Stimulated activated CD8-positive, alpha-beta memory T cell treated with anti-CD3 and anti-CD28 coated beads, Interleukin-7, amount 100 ng/mL, for 24 hours (primary cell): ENCODE measurements at places on chromosomes 6 and 20.

- DNase-seq: no peak
Measured at GRCh38 chr6:45822246-45822812, 193.3 kb downstream of the CLIC5 start.

DNA sequence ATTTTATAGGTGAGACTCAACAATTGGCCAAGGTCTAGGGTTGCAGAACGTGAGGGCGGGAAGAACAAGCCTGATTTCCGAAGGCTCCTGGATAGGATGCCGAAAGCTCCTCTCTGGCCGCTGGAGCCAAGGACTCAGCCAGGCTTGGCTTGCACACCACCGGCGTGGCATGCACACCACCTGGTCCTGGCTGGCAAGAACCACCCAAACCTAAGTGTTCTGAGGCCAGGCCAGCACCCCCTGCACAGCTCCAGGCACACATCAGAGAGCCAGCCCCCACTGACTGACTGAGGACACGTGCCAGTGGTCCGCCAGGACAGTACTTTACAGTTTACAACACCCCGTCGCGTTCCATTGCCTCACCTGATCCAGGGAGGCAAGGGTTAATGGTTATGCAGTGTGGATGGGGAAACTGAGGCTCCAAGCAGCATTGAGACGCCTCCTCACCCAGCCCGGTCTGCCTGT, 414 bp downstream of the TGM2 start:
- DNase-seq: no peak

GRCh38 chr20:62156592-62157386, 13.2 kb downstream of the SS18L1 start:
- DNase-seq: peak; percentile 53

- DNase-seq: no peak
Measured at GRCh38 chr20:60851826-60852704, 400.0 kb upstream of the CDH4 start.

- no peak for DNase-seq
Measured at GRCh38 chr6:14134211-14134910, 16.8 kb downstream of the CD83 start.

DNA sequence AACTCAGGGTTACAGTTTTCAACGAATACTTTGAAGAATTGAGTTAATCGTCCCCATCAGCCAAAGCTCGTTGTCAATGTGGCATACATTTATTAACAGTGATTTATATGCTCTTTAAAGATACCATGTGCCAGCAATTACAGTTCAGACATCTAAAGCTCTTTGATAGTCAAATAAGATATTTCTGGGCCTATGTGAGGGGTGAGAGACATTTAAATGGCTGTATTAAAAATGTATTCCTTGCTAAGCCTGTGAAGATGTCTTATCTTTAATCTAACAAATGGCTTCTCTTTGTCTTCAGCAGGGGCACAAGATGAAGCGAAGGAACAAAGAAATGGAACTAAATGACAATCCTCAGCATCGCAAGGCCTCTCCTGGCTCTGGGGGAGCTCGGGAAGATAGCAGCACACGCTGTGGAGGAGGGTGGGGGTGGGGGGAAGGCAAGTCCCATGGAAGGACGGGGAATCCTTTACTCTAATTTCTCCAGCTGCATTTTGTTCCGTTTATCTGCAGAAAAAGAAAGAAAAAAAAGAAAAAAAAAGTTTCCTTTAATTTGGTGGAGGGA, 523.6 kb downstream of the KIF16B start:
- no peak for DNase-seq

DNA sequence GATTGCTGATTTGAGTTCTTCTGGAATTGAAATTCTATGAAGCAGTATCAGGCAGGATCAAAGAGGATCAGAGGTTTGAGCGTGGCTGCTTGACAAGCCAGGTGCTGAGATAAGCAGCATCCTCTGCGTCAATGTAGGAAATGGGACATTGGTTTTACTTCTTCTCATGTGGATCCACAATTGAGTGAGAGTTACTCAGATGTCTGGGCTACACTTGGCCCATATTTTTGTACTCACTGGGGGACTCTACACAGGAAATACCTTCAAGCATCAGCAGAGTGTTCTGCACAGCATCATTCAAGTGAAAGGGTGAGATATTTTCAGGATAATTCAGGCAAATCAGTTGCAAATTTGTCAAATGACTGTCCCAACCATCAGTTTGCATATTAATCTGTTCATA, 613.9 kb upstream of the ARID1B start:
- DNase-seq: no peak

DNA sequence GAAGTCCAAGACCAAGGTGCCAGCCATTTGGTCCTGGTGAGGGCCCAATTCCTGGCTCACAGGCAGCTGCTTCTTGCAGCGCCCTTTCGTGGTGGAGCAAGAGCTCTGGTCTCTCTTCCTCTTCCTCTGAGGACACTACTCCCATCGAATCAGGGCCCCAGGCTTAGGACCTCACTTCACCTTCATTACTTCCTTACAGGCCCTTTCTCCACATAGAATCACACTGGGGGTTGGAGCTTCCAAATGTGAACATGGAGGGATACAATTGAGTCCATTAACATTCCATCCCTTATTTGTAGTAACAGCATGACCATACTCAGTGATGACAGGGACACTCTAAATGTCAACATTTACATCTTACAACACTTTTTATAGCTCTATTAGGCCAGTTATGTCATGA, 2.3 kb downstream of the RAMACL start:
- no peak for DNase-seq

- DNase-seq: no peak
Measured at GRCh38 chr20:54063580-54063979, 6.8 kb downstream of the BCAS1 start.

DNA sequence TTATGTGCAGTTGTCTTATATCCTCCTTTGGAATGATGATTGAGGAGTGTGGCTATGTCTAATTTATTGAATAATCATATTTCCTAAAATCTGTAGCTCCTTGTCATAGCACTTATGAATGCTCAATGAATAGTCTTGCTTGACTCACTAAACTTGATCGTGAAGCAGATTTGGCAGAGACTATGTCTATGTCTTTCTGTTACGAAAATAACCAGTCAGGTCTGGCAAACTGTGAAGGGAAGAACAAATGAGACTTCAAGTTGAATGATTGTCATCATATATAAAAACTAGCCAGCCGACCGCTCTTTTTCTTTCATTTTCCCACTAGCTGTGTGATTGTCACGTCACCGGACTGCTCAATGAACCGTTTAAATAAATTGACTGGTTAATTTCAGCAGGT, 1303.9 kb upstream of the GJE1 start:
- DNase-seq: no peak

DNA sequence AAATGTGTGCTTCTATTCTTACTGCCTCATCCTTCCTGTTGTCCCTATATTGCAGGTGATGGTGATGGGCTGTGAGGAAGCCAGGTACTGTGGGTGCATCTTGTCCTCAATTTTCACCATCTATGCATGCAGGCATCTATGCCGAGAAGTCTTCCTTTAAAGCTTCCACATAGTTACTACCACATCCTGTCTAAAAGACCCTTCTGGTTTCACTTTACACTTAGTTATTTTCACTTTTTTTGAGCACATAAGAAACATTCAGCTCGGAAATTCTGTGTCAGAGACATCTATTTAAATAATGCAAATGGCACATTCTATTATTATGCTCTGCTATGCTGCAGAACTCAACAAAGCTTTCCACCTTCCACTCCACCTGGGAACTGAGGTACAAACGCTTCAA, 28.2 kb upstream of the FABP7 start:
- no peak for DNase-seq

DNA sequence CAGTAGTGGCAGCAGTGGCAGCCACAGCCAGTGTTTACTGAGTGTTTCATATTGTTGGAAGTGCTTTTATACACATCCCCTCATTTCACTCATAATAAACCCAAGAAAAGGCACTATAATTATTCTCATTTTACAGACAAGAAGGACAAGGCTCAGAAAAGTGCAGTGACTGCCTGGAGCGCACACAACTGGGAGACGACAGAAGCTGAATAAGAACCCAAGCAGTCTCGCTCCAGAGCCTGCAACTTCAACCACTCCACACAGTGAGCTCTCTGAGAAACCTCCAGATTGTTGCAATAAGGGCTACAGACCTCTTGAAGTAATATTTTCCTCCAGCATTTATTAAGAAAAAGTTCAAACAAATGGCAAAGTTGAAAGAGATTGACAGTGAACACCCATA, 76.9 kb downstream of the PLCG1 start:
- no peak for DNase-seq

- no peak for DNase-seq
Measured at GRCh38 chr6:13413900-13414555, 73.4 kb downstream of the GFOD1 start.

DNA sequence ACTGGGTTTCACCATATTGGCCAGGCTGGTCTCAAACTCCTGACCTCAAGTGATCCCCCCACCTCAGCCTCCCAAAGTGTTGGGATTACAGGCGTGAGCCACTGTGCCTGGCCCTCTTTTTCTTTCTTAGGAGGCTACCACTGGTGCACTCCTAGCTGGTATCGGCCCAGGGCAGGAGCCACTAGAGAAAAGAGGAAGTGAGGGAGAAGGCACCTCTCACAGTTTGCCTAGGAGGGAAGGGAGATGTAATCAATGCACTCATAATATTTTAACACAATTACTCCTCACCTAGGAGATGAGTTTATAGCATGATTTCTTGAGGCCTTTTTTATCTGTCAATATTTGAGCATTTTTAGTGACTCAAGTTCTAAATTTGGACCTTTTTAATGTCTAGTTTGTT, 189.0 kb upstream of the SOX4 start:
- no peak for DNase-seq

- no peak for DNase-seq
Measured at GRCh38 chr6:92790381-92790780, 629.0 kb downstream of the EPHA7 start.

GRCh38 chr6:134503585-134504281, 185.8 kb upstream of the SGK1 start:
- no peak for DNase-seq

DNA sequence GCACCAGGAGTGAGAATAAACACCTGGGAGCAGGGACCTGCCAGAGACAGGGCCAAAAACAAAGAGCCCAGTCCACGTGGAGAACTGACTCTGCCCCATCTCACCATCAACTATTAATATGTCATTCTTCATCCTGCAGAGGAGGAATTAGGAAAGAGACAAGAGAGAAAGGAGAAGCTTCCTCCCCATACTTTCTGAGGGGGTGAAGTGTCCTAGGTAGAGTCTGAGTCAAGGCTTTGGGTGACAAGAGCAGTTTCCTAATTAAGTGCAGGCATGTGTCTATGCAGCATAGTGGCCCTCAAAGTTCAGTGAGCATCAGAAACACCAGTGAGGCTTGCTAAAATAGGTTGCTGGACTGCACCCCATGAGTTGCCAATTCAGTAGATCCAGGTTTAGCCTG, 40.7 kb upstream of the BMP2 start:
- no peak for DNase-seq

- no peak for DNase-seq
Measured at GRCh38 chr6:135261872-135262725, 81.0 kb downstream of the MYB start.

- no peak for DNase-seq
Measured at GRCh38 chr20:23540624-23541023, 27.7 kb downstream of the CST9L start.

- no peak for DNase-seq
Measured at GRCh38 chr6:33980176-33981175, 165.4 kb downstream of the GRM4 start.

DNA sequence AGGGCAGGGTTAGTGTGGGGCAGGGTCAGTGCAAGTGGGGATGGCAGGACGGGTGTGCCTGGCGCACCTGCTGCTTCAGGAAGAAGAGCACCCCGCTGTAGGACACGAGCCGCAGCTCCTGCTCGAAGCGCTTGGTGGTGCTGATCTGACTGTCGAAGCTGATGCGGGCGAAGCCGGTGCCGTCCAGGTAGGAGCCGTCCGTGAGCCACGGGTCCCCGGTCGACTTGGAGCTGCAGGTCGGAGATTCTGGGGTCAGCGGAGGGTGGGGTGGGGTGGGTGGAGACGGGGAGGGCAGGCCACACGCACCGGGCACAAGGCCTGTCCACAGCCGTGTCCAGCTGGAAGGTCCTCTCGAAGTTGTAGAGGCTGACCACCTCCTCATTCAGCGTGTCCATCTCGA, 10.2 kb downstream of the ADRM1 start:
- DNase-seq: no peak

- DNase-seq: no peak
Measured at GRCh38 chr20:14477125-14477524, 139.7 kb upstream of the FLRT3 start.

- DNase-seq: no peak
Measured at GRCh38 chr20:17468073-17468840, 62.9 kb downstream of the BFSP1 start.

- DNase-seq: no peak
Measured at GRCh38 chr20:50313827-50314677, 123.4 kb downstream of the CEBPB start.

DNA sequence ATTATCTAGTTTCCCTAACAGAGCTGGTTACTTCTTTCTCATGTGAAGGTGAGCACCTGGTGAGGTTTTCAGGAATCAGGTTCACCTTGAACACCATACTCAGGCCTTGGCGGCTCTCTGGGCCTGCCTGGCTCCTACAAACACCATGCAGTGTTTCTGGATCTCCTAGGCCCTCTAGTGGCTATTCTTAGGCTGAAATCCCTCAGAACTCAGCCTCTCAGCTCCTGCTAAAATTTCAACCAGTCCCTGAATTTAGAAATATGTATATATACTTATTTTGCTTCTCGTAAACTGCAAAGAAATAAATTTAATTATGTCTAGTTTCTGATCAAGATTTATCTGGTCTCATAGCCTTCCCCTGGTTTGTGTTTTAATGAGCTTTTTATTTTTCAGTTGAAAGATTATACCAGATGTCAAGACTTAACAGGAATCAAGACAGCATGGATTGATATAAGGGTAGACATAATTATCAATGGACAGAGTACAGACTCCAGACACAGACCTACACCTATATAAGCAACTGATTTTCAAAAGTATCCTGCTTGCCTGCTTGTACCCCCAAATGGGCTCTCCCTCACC, 55.9 kb downstream of the ANKEF1 start:
- no peak for DNase-seq

GRCh38 chr6:68273297-68273696, 361.8 kb upstream of the ADGRB3 start:
- no peak for DNase-seq

GRCh38 chr6:53483423-53484353, 61.2 kb downstream of the GCLC start:
- DNase-seq: no peak

- DNase-seq: no peak
Measured at GRCh38 chr6:17472653-17473183, 79.3 kb downstream of the CAP2 start.

DNA sequence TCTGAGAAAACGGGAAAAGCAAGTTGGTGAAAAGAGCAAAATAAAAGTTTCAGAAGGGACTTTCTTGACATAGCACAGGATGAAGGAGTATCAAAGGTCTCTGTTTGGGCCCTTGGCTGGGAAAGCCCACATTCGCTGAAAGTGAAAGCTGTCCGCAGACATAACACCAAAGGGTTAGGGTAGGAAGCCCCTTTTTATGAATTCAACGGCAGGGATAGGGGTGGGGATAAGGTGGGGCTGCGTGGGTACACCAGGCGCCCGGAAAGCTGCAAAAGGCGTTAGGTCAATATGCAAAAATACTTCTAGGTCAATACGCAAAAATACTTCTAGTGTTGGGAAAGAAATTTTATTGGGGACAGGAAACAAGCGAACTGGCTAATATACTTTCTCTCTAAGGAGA, 135.1 kb downstream of the OR2B2 start:
- no peak for DNase-seq

GRCh38 chr6:107982486-107982885, 24.5 kb upstream of the SEC63 start:
- DNase-seq: no peak
